ENCODE measurements at places on chromosomes 7 and 10.

GRCh38 chr10:103855424-103855823 lies at the start of gene SH3PXD2A:
Gene SH3PXD2A, minus strand, starts transcription at chr10:103855576. Its CDS starts 310 bp downstream, at chr10:103855266.
- no peak for DNase-seq

DNA sequence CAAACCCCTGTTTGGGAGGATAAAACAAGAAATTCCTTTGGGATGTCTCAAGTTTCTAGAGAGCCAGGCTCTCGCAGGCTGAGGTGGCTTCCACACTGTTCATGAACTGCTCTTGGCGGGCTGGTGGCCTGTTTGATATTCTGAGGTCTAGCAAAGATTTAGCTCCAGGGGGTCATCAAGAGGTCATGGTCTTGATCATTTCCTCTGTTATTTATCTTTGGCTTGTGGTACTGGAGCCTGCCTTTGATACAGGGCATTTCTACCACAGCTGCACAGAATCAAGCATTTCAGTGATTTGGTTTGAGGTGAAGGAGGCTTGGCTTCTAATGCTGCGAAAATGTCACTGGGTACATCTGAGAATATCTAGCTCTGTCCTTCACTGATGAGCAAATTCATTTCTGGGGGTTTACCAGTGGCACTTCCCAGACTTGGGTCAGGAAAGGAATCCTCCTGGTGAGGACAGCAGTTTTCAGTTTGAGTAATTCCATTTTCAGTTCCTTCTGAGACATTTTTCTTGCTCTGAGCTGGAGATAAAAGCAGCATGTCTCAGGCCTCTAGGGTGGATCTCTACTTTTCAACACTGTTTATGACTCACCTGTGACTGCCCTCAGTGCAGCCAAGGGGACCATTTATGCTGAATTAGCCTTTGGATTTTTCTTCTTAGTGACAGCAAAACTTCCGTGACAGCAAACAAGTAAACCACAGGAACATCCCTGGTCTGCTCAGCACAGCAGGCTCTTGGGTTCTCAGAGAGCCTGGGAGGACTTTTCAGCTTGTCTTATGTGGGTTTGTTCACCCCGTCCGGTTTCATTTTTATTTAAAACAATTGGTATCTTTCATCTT lies 312.0 kb downstream of the RNLS start:
- peak; percentile 40 for DNase-seq

GRCh38 chr7:30062587-30062986 lies 34.4 kb downstream of the PLEKHA8 start:
- peak; percentile 26 for DNase-seq

DNA sequence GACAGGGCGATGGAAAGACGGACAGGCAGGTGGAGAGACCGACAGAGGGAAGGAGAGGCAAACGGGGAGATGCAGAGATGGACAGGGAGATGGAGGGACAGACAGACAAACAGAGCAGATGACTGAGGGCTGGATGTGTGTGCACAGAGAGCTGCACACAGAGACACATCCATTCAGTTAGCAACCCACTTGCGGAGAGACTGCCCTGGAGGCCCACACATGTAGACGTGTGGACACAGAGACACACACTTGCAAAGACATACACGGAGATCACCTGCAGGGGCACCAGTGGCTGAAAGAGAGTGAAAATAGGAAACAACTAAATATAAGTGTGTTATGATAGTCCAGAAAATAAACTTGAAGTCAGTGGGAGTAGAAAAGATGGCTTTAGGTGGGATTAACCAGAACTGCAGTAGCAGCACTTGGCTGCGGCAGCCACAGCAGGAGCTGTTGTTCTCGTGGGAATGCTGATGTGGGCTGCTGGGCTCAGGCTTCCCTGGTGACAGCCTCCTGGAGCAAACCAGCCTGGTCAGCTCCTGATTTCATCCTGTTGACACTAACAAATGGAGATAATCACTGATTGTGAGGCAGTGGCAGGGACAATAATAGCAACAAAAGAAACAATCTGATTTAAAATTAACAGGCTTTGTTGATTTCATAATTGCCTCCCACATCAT lies 134.1 kb downstream of the CCNY start:
- DNase-seq = no peak

DNA sequence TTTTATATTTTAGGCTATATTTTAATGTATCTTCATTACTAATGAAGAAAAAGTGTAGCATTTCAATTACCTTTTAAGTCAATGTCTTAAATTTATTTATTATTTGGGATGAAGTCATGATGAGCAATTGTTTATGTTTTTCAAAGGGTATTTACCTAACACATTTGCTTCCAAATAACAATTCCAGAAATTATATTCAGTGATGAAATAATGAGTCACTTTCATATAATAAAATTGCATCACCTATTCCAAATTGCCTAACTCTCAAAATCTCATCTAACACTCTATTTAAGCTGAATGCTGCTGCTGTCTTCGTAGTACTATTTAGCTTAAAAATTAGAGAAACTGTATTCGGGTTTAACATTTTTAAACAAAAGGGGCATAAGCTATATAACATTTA lies 97.7 kb downstream of the PRKG1 start:
- no peak for DNase-seq

DNA sequence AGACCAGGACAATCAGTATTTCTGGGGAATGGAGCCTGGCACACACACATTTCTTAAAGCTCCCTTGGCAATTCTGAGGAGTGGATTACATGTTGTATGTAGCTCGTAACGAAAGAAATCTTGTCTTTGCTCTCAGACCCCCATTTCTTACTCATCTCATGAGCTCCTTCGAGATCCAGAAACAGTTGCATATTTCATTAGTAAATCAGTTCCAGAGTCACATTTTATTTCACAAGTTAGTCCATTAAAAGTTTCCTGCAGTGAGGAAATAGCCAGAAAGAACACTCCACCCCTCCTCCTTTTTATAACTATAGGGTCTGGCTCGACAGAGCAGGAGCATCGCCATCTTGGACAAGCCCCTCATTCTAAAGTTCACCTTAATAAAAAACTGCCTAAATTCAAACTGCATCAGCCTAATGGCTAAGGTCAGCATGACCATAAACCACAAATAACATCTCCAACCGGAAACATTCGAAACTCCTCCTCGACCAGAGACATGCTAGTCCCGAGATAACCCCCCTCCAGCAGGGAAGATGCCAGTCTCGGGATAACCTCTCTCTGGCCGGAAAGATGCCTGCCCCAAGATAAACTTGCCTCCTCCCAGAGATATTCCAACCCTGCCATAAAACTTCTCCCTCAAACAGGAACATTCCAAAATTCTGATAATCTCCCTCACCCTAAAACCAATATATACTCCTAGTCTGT lies 7.4 kb downstream of the EGFR start:
- DNase-seq = no peak

DNA sequence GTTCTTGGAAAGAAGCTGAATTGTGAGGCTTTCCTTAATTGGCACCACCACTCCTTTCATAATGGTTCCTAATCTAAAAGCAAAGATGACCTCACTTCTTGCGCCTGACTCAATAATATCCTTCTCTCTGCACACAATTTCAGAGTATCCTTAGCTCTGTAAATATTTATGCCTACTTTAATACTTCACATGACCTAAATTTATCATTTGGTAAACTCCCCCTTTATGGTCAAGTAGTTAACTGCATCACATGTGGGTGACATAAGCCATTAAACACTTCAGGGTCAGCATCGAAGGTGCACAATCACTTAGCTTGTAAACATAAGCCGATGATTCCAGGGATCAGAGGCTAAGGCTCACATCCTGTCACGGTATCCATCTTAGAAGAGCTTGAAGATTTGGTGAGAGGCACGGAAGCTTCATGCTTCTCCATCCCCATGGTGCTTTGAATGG lies 7.3 kb upstream of the RHOBTB1 start:
- DNase-seq = no peak

- DNase-seq = no peak
Observed at GRCh38 chr7:116030651-116031276, at the start of gene TFEC. Gene TFEC, minus strand, starts transcription at chr7:116030763. Its CDS starts 46,322 bp downstream, at chr7:115984441.

DNA sequence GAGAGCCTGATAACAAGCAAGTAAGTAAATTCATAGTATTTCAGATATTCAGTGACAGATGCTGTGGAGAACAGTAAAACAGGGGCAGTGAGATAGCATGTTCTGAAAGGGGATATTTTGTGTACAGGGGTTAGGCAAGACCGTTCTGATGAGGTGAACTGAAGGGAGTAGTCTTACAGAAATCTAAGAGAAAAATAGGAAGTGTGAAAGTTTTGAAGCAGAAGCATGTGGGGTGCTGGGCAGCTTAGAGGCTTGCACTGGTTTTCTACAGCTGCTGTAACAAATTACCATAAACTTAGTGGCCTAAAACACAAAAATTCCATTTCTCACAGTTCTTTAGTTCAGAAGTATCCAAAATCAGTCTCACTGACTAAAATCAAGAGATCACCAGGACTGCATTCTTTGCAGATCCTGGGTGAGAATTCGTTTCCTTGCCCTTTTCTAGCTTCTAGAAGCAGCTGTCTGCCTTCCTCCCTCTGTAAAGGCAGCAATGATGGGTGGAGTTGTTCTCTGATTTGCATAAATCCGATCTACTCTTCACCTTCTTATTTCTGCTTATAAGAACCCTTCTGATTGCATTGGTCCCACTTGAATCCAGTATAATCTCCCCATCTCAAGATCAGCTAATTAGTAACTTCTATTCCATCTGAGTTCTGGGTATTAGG lies 7.5 kb upstream of the KLF14 start:
- no peak for DNase-seq

DNA sequence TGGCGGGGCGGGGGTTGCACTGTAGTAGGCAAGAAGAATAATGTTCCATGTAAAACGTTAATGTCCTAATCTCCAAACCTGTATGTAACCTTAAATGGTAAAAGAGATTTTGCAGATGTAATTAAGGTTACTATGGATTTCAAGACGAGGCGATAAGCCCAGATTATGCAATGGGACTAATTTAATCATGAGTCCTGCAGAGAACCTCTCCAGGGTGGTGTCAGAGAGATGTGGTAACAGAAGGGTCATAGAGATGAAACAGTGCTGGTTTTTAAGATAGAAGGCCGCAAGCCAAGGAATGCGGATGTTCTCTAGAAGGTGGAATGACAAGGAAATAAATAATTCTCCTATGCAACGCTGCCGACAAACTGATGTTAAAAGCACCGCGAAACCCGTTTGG lies 57.1 kb downstream of the UBE3C start:
- no peak for DNase-seq

All from smooth muscle cell of the brain vasculature (primary cell).